Effector memory CD8-positive, alpha-beta T cell (primary cell): ENCODE measurements at places on chromosomes 5 and 9.

DNA sequence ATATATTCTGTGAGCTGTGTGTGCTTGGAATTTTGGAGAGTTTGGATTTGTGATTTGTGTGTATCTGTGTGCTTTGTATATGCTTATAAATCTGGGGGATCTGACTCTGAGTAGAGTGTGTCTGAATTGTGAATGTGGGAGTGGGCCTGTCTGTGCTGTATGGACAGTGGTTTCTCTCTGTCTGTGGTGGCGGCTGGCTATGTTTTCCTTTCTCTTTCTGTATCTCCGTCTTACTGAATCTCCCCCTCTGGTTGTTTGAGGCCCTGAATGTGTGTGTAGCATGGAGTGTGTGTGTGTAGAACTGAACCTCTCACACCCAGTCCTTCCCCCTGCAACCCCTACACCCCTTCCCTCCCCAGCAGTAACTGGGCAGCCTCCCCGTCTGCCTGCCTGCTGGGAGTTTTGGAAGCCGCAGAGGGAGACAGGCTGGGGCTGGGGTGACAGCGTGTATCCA lies 4.7 kb downstream of the CXXC5 start:
- DNase-seq, result no peak

DNA sequence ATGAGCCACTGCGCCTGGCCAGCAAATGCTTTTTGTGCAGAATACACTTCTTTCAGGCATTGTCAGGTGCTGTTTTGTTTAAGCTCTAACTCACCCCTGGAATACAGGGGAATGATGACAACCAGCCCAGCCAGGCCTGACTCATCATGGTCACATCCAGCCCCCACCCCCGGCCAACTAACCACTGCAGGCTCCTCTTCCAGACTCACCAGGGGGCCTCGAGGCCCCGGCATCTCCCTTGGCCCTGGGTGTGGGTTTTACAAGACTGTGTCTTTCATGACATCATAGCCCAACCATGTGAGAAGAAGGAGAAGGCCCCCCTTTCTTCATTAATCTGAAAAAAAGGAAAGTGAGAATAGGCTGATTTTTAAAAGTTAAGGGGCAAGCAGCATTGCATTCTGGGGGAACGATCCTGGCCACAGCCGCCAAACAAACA lies 35.5 kb downstream of the OLFML2A start:
- no peak for DNase-seq

DNA sequence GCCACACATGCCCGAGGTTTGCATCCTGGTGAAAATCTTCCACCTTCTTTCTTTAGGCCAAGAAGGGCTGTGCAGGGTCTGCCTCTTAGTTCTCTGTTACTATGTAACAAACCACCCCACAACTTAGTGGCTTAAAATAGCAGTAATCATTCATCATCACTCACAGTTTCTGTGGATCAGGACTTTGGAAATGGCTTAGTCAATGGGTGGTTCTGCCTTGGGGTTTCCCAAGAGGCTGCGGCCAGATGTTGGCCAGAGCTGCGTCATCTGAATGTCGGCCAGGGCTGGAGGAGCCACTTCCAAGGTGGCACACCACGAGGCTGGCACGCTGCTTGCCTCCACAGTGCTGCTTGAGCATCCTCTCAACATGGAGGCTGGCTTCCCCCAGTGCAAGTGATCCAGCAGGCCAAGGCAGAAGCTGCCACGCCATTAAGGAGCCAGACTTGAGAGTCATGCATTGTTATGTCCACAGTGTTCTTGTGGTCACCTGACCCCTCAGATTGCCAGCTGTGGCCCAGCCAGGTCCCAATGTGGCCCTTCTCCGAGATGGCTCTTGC lies 135.2 kb downstream of the RXRA start:
- DNase-seq, result no peak

GRCh38 chr5:1473746-1474145 lies 28.5 kb upstream of the SLC6A3 start:
- no peak for DNase-seq

DNA sequence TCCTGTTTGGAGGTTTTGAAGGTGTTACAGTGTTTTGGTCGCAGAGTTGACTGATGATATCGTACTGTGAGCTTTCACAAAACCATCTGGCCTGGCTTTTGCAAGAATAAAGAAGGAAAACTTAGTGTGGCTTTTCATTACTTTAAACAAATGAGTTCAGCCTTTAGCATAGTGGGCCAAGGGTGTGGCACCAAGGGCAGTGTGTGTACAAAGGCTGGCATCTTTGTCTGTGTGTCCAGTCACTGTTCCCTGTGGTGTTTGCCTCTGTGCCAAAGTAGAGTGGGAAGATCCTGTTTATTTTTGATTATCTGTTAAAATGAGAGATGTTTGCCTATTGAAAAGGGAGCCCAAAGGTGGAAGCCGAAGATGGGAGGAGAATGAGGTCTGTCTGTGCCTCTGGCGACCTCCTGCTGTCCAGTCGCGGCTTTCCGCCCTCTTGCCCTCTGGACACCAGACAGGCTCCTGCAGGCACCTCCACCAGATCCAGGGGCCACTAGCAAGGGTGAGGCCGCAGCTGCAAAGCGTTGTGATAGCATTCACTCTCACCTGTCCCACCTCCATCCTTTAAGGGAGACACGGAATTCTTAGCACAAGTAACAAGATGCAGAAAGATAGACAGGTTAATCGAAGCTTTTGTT lies 113.7 kb downstream of the TRIO start:
- DNase-seq, result no peak

- no peak for DNase-seq
Measured at GRCh38 chr5:137619191-137619870, 116.6 kb downstream of the KLHL3 start.

- DNase-seq, result no peak
Measured at GRCh38 chr9:116066221-116066620, 87.4 kb upstream of the PAPPA start.

- DNase-seq, result no peak
Measured at GRCh38 chr5:149247726-149248125, 23.9 kb upstream of the AFAP1L1 start.

DNA sequence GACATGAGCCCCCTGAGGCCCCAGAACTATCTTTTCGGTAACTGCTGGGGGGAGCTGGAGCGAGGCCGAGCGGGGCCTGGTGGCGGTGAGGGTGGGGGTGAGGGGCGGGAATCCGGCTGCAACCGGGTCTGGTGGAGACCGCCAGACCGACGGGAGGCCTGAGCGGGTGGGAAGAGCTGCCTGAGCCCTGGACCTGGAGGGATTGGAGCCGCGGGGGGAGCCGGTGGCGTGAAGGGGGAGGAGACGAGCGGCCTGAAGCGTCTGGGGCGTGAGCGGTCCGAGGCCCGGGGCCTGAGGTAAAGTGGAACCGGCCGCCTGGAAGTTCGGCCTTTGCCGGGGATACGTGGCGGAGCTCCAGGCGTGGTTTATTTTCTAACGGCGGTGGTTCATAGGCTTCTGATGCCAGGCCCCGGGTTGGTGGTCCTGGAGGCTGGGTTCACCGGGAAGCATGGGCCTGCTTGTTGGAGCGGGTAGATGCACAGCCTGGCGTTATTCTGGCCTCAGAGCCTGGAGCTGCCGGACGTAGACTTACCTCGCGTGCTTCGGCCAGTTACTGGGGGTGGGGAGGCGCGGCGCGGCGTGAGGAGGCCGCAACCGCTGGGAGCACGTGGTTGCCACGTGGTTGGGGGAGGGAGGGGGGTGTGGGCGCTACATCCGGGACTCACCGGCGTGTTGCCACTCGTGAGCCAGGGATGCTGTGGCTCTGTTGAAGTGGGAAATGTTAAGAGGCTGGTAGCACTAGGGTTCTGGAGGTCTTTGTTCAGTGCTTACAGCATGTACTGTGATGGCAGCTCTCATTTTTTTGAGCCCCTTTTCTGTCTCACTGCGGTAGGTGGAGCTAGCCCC lies 544 bp downstream of the NPM1 start:
- peak; percentile 75 for DNase-seq

- no peak for DNase-seq
Measured at GRCh38 chr5:7629561-7629960, 221.4 kb downstream of the CFAP90 start.

- DNase-seq, result no peak
Measured at GRCh38 chr9:114238472-114238871, 83.1 kb downstream of the COL27A1 start.

GRCh38 chr9:85730916-85731630 lies 10.7 kb downstream of the AGTPBP1 start:
- DNase-seq, result no peak

- no peak for DNase-seq
Measured at GRCh38 chr9:98182069-98182820, 10.2 kb downstream of the CORO2A start.

- no peak for DNase-seq
Measured at GRCh38 chr5:5738797-5739489, 316.5 kb downstream of the ICE1 start.

GRCh38 chr9:99040911-99041582 lies 63.9 kb upstream of the TGFBR1 start:
- no peak for DNase-seq

- no peak for DNase-seq
Measured at GRCh38 chr9:121557581-121558447, 58.2 kb upstream of the GGTA1 start.

- DNase-seq, result no peak
Measured at GRCh38 chr9:2704504-2704903, 12.8 kb upstream of the KCNV2 start.

- no peak for DNase-seq
Measured at GRCh38 chr5:174755106-174755505, 30.7 kb downstream of the MSX2 start.

DNA sequence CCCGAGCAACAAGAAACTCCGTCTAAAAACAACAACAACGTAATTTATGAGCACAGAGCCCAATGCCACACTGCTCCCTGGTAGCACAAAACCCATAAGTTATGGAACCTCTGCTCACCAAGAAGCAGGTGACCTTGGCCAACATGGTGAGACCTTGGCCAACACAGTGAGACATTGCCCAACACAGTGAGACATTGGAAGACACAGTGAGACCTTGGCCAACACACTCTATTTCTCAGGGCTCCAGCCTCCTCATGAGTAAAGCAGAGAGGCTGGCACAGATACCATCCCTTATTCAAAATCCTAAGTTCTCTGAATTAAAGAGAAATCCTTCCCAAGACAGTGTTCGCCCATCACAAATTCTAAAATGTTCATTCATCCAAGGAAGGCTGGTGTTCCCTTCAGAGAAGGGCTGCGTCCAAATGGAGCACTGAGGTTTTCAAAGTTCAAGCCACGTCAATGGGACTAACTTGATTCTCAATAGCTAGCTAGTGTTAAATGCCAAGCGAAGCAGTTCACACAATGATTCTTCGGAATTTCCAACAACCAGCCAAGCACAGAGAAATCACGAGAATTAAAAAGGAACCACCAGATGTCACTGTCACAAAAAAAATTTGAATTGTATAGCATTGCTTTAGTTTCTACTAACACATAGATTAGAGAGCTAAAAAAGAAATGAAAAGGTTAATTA lies 29.5 kb downstream of the TTC39B start:
- DNase-seq, result no peak

DNA sequence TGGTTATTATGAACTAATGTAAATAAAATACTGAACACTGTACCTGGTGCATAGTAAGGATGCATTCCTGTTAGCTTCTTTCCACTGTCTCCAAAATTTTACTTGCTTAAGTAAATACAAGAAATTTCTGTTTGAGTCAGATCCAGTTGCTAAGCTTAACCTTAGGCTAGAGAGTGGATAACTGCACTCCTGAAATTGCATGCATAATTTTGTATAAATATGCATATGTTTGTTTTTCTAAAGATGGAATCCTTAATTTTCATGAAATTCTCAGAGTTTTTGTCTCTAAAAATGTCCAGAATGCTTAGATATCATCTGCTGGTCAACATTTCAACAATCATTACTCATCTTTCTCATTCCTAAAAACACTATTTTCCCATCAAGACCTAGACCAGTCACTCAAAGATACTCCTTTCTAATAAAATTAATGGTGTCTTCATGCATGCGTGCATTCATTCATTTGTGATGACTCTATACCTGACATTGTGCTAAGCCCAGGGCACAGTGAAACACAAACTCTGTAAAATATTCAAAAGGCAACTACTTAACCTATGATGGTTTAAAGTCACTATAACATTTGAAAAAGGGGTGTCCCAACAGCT lies 284.8 kb downstream of the SEC61B start:
- DNase-seq, result no peak

DNA sequence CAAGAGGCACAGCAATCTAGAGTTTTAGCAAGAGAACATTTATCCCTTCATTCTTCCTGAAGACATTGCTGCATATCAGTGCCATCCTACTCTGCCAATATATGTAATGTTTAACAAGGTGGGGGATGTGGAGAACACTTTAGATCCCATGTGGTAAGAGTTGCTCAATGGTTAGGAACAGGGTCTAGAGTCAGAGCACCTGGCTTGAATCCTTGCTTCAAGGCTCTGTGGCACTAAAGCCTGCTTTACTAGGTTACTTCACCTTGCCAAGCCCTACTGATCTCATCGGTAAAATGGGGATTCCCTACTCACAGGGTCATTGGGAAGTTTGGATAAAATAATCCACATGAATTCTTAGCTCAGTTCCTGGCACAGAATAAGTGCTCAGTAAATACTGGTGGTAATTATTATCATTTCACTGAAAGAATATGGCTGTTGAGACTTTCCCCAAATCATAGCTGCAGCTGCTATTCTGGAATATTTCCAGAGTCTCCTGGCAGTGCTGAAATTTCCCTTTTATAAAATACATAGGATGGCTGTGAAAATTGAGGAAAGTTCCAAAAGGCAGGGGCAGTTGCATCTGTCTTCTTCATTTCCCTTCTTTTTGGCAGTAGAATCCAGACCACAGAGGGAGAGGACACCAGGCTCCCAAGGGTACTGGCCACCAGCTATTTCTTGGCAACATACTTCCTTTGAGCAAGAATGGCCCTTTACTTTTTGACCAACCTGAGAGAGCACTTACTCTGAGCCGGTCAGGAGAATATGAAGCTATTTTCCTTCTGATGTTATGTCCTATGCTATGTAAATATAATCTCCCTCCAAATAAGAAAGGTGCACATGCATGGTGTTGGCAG lies 142.8 kb downstream of the PALM2AKAP2 start:
- no peak for DNase-seq

GRCh38 chr5:35274839-35275509 lies 44.7 kb upstream of the PRLR start:
- DNase-seq, result no peak

GRCh38 chr5:17287501-17288155 lies 70.2 kb downstream of the BASP1 start:
- DNase-seq, result no peak

DNA sequence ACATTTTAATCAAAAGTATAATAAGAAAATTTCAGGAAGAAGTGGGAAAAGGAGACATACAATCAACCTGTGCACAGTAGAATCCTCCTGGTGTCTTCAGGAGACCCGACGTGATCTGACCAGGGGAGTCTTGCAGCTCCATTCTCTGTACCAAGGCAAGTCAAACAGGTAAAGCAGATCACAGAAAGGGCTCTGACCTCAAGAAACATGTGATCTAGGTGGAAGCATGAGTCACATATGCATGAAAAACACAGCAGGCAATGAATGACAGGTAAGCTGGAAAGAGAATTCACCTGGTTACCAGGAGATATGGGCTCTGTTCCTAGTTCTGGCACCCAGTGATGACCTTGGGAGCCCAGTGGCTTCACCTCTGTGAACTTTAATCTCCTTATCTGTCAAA lies 19.4 kb upstream of the FABP6 start:
- no peak for DNase-seq
